Left cardiac atrium (tissue), 4 donors: ENCODE measurements at places on chromosomes 1 and 21.

DNA sequence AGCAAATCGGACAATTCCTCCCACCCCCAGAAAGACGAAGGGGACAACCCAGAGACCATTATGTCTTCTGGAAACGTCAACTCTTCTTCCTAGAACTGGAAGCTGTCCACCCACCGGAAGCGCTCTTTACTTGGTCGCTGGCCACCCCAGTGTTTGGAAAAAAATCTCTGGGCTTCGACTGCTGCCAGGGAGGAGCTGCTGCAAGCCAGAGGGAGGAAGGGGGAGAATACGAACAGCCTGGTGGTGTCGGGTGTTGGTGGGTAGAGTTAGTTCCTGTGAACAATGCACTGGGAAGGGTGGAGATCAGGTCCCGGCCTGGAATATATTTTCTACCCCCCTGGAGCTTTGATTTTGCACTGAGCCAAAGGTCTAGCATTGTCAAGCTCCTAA, 3.2 kb downstream of the S1PR1 start:
- peak; percentile 70 for DNase-seq

GRCh38 chr1:162172311-162173102, 103.0 kb downstream of the NOS1AP start:
- DNase-seq: no peak

DNA sequence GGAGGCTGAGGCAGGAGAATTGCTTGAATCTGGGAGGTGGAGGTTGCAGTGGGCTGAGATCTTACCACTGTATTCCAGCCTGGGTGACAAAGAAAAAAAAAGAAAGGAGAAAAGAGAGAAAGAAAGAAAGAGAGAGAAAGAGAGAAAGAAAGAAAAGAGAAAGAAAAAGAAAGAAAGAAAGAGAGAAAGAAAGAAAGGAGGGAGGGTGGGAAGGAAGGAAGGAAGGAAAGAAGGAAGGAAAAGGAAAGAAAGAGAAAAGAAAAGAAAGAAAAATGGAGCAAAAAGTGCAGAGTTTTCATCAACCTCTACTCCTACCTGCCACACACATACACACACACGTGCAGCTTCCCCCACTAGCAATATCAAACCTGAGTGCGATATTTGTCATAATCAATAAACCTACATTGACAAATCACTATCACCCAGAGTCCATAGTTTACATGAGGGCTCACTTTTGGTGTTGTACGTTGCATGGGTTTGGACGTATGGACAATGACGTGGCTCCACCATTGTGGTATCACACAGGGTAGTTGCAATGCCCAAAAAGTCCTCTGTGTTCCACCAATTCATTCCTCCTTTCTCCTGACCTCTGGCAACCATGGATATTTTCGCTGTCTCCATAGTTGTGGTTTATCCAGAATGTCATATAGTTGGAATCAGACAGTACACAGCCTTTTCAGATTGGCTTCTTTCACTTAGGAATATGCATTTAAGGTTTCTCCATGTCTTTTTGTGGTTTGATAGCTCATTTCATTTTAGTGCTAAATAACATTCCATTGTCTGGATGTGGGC, 36.5 kb downstream of the EVA1C start:
- DNase-seq: no peak

GRCh38 chr1:183873642-183874041, 68.7 kb downstream of the RGL1 start:
- DNase-seq: no peak

DNA sequence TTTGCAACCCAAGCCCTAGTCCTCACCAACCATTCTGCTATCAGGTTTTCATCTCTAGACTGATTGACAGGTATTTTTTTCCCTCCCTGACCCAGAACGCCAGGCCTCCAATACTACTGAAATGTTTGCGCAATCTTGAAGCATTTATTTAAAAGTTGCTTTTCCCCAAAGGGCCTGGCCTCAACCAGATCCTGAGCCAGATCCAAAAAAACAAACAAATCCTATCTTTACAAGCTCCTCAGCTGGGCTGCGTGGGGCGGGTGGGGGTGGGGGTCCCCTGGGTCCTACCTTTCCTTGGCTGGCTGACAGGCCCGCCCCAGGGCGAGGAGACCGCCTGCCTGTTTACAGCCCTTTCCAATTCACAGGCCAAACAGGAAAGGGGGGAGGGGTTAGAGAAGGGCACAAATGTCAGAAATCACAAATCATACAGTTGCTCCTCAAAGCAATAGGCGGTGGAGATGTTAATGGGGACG, 98.8 kb downstream of the FOXD2 start:
- DNase-seq: no peak

GRCh38 chr1:166876540-166876838, 425 bp upstream of the TADA1 start:
- DNase-seq: no peak

DNA sequence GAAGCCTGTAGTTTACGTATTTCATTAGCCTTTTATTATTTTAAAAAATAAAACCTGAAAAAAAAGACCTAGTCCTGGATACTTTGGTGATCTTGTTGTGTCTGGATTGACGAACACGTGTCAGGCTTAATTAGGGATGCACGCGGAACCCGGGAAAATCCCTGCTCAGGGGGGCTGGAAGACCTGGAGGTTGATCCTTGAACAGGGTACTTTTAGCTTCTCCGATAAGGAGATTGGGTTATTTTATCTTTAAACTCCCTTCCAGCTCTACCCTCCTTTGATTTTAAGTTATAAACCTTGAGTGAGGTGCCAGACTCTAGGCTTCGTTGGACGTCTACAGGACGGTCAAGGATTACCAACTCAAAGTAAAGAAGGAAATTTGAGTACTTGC, 552 bp upstream of the ZNF691 start:
- DNase-seq: no peak

GRCh38 chr1:48469616-48470480, 2.2 kb downstream of the SPATA6 start:
- DNase-seq: peak; percentile 62
